ENCODE measurements at places on chromosomes 5 and 9.

- no peak for DNase-seq
- no peak overlapping the region for H3K4me3 ChIP-seq
- H3K36me3 ChIP-seq = no peaks in the 10 kb centered on the region
- no peaks in the 10 kb centered on the region for H3K4me1 ChIP-seq
Observed at GRCh38 chr5:148988328-148988727, 74.5 kb downstream of the SH3TC2 start.

- no peaks in the 10 kb centered on the region for H3K36me3 ChIP-seq
- no peak for DNase-seq
- H3K27me3 ChIP-seq = no peaks in the 10 kb centered on the region
- no peak overlapping the region for H3K4me3 ChIP-seq
- H3K27ac ChIP-seq = no peak overlapping the region
- H3K4me1 ChIP-seq = no peaks in the 10 kb centered on the region
Observed at GRCh38 chr9:99294850-99295461, 72.9 kb downstream of the SEC61B start.

- no peak overlapping the region for H3K27ac ChIP-seq
- H3K36me3 ChIP-seq = no peaks in the 10 kb centered on the region
- H3K4me1 ChIP-seq = peaks cover 22% of the 10 kb centered on the region
- no peak for DNase-seq
Observed at GRCh38 chr9:134326724-134327601, 708 bp downstream of the RXRA start.

- H3K27ac ChIP-seq = no peak overlapping the region
- peaks cover 7% of the 10 kb centered on the region for H3K27me3 ChIP-seq
- no peak overlapping the region for H3K4me3 ChIP-seq
- DNase-seq = no peak
- H3K36me3 ChIP-seq = no peaks in the 10 kb centered on the region
- H3K4me1 ChIP-seq = no peaks in the 10 kb centered on the region
Observed at GRCh38 chr9:133584167-133584558, 25.0 kb downstream of the FAM163B start.

DNA sequence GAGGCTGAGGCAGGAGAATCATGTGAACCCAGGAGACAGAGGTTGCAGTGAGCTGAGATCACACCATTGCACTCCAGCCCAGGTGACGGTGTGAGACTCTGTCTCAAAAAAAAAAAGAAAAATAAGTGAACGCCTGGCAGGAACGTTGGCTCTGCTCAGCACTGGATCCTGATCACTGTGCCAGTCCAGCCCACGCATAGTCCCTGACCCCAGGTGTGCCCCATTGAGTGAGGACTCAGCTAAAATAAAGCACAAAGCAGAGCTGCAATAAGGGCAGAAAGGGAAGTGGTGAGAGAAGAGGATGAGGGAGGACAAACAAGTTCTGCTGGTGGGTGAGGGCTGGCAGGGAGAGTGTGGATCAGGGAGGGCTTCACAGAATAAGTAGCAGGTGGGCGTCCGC, 4.3 kb downstream of the GRHPR start:
- no peaks in the 10 kb centered on the region for H3K27me3 ChIP-seq
- no peak overlapping the region for H3K27ac ChIP-seq
- H3K4me1 ChIP-seq = peaks cover 20% of the 10 kb centered on the region
- peaks cover 23% of the 10 kb centered on the region for H3K36me3 ChIP-seq

GRCh38 chr5:69331528-69332445, 814 bp downstream of the CCDC125 start:
- peak overlapping the region; percentile 67 for H3K27ac ChIP-seq
- H3K36me3 ChIP-seq = no peaks in the 10 kb centered on the region
- H3K4me3 ChIP-seq = peak overlapping the region; percentile 73
- peaks cover 19% of the 10 kb centered on the region for H3K4me1 ChIP-seq
- DNase-seq = no peak

DNA sequence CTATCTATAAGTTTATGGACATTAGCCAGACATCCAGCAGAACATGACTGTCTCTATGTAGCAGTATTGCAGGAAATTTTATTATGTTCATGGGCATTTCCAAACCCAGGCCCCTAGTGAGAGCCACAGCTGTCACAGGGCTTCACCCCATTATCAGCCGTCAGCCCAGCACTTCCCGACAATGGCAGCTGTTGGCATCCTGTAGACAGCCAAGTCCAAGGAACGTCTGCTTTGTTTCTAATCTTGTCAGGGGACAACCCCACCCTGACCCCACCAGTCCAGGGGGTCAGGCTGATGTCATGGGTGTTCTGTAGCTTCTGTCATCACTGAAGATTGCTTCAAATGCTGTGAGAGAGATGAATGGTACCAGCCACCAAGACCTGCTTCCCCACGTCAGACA, 565.3 kb upstream of the BRINP1 start:
- no peaks in the 10 kb centered on the region for H3K4me1 ChIP-seq
- no peak overlapping the region for H3K4me3 ChIP-seq
- no peak overlapping the region for H3K27ac ChIP-seq
- no peaks in the 10 kb centered on the region for H3K27me3 ChIP-seq

- H3K27me3 ChIP-seq = no peaks in the 10 kb centered on the region
- H3K4me3 ChIP-seq = no peak overlapping the region
- no peak for DNase-seq
- H3K4me1 ChIP-seq = no peaks in the 10 kb centered on the region
Observed at GRCh38 chr5:135606431-135606830, 27.6 kb upstream of the CXCL14 start.

GRCh38 chr5:88536146-88536545, 267.5 kb upstream of the TMEM161B start:
- no peaks in the 10 kb centered on the region for H3K27me3 ChIP-seq
- no peak for DNase-seq
- no peak overlapping the region for H3K27ac ChIP-seq
- H3K36me3 ChIP-seq = no peaks in the 10 kb centered on the region
- H3K4me3 ChIP-seq = no peak overlapping the region

GRCh38 chr5:16565118-16565517, 51.7 kb downstream of the RETREG1 start:
- H3K4me1 ChIP-seq = no peaks in the 10 kb centered on the region
- H3K36me3 ChIP-seq = no peaks in the 10 kb centered on the region
- H3K4me3 ChIP-seq = no peak overlapping the region
- DNase-seq = no peak

DNA sequence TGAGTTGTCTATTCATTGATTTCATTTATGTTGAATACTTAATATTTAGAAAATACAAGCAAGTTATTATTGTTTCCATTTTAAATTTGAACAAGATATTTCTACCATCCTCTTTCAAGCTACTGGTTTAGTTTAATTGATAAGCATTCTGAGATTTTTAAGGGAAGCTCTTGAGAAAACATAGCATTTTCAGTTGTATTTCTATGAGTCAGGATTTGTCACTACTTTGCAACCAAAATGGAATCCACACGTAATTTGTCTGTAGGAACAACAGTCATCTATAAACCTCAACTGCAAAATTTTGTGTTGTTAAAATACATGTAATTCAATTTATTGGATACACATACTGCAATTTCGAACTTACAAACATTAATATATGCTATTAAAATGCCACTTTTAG, 74.0 kb downstream of the PRR16 start:
- H3K27me3 ChIP-seq = no peaks in the 10 kb centered on the region
- H3K27ac ChIP-seq = no peak overlapping the region
- DNase-seq = no peak
- no peaks in the 10 kb centered on the region for H3K36me3 ChIP-seq

- H3K27ac ChIP-seq = no peak overlapping the region
- no peaks in the 10 kb centered on the region for H3K27me3 ChIP-seq
- H3K4me1 ChIP-seq = no peaks in the 10 kb centered on the region
- H3K4me3 ChIP-seq = no peak overlapping the region
Observed at GRCh38 chr5:4419281-4419680, 720.8 kb upstream of the ADAMTS16 start.

DNA sequence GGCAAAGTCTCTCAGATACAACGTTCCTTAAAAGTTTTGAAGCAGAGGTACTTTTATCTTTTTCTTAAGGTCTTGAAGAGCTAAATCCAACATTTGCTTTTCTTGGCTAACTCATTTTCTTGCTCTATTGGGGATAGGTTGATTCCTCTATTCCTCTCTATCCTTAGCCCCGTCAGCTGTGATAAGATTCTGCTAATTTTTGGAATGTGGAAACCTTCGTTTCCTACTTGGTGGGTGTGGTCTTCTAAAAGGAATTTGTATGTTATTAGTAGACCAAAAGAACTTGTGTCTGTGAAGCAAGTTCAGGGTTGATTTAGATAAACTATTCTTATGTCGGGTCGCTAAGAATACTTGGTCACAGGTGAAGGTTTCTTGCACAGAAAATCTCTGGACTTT, 308.6 kb downstream of the ADAMTS6 start:
- H3K36me3 ChIP-seq = no peaks in the 10 kb centered on the region
- no peak overlapping the region for H3K4me3 ChIP-seq
- no peak for DNase-seq
- H3K4me1 ChIP-seq = no peaks in the 10 kb centered on the region
- no peaks in the 10 kb centered on the region for H3K27me3 ChIP-seq
